ENCODE measurements at places on chromosomes 4 and X.
A peak's percentile ranks its signal among the peaks of the same experiment; 100 is the strongest.

DNA sequence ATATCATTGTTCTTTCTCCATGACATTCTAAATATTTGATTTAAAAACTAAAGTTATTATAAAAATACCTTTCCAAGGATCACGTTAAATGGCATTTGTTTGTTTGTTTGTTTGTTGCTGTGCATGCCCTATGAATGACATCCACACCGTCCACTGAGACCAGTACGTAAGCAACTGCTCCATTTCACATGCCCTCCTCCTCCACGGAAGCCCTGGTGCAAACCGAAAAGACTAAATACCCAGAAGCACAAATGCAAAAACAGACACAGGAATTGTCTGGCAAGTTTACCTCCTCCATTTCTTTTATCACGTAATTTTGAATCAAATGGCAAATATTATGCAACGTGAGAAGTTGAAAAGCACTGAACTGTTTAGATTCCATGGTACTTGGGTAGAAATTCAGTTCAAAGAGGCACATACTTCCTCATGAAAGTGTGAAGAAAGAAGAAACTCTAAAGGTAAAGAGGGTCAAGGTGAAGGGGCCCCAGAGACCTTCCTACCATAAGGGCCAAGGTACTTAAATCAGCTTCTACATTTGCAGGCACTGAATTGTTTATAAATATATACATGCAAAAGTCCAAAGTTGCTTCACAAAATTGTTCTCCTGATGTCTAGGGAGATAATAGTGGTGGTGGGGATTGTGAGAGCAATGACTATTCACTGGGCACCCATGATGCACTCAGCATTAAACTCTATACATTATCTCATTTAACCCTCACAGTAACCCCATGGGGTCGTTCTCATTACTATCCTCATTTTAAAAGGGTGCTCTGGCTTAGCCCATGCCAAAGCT lies 23.4 kb downstream of the IRF2 start:
- no peak for DNase-seq

GRCh38 chrX:21176921-21177571 lies 197.2 kb upstream of the CNKSR2 start:
- no peak for DNase-seq

DNA sequence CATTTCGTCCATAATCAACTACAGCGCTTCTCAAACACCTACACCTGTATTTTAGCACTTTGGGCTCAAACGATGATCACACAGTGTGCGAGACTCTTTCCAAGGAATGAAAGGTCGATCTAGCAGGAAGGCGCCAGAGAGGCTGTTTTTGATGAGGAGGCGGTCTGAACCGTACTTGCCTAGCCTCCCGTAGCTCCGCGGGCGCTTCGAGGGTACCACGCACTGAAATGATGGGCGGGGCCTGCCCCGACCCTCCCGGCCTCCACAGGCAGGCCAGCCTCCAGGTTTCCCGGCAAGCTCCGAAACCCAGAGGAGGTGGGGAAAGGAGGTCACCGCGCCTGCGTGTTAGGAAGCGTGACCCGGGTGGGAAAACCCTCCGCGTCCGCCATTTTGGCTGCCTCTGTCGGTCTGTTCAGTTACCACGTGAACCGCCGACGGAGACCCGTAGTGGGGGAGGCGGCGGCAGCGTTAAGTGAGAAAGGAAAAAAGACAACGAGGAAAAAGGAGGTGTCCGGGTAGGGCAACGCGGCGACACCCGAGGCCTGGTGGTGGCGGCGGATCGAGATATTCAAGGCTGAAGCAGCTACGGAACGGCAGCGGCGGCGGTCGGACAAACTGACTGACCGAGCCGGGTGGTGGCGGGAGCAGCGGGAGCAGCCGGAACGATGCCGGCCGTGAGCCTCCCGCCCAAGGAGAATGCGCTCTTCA lies at the start of gene NAA15:
Gene NAA15, plus strand, starts transcription at position 393 of the 708 bp plus-strand sequence. Its CDS starts 273 bp downstream, at position 666.
- peak; percentile 98 for DNase-seq

- no peak for DNase-seq
Measured at GRCh38 chr4:26765515-26765914, 95.1 kb upstream of the STIM2 start.

DNA sequence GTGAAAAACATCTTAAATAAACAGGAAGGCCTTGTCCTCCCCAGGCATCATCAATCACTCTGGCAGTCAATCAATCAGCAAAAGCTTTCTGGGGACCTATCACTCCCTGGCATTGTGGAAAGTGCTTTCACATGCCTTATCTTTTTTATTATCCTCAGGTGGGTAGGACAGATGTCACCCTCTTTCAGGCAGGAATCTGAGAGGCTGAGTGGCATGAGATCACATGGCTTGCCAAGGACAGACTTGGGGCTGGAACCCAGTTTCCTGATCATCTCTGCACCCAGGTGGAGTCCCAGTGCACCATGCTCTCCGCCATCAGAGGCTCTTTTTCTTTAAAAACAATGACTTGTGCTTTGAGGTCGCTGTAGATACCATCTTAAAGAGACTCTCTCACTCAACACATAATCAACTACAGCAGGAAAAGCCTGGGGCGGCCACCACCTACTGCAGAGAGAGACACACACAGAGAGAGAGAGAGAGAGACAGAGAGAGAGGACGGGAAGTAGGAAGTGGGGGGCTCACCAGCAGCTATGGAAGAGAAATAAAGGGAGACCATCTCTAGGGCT lies 282.7 kb downstream of the PTTG2 start:
- DNase-seq, result no peak

DNA sequence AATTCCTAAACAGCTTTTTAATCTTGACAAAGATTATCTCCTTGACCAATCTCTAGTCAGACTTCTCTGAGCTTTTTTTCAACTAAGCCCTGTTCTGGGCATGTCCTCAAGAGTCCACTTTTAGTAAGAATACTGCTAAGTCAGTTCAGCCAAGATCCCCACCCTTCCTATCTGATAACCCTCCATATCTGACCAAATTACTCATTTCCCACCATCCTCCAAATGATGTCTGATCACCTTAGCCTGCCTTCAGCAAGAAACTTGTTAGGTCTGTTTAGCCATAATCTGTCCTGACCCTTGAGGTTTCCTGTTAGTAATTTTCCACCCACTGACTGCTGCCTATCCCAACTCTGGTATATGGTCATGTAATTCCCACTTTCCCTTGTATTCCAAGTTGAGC lies 65.2 kb downstream of the FAM13A start:
- no peak for DNase-seq

DNA sequence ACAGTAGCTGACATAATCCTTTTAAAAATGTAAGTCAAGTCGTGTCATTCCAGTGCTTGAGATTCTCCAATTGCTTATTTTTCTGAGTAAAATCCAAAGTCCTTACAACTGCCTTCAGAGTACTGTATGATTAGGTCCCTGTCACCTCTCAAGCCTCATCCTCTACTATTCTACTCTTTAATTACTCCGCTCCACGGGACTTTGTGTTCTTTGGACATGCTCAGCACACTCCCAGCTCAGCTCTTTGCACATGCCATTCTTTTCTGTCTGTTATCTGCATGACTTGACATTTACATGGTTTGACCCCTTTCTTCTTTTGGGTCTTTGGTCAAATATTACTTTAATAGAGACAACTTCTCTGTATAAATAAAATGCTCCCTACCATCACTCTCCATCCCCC lies 15.1 kb downstream of the FAM47E start:
- no peak for DNase-seq

GRCh38 chrX:9464435-9465371 lies at the start of gene TBL1X:
TSS of gene TBL1X (plus strand) at chrX:9465058. CDS start at chrX:9653587, 188,529 bp downstream.
- peak; percentile 4 for DNase-seq

DNA sequence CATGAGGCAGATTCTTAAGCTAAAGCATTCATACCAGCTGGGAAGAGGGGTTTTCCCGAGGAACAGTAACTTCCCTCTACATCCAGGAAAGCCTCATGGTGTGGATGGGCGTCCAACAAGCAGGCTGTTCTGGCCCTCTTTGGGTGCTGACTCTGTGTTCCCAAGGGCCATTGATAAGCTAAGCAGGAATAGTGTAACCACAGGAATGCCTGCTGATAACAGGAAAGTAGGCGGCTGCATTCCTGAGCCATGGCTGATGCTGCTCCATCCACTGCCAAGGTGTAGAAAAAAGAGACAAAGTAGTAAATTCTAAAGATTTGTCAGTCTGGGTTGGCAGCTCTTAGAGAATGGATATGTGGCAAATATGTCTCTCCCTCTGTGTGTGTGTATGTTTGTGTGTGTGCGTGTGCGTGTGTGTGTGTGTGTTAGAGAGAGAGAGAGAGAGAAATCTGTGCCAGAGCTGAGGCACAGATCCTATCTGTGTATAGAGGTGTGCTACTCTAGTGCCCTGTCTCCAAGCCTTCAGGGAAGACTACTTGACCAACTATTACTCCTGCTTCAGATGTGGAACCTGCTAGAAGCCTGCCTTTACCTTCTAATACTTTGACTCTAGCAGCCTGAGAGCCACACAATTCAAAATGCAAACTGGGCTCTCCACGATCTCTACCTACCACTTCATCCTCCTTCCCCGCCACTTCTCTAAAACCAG lies 353.1 kb upstream of the NR3C2 start:
- no peak for DNase-seq

GRCh38 chr4:176791591-176792325 lies 964 bp downstream of the VEGFC start:
- no peak for DNase-seq

DNA sequence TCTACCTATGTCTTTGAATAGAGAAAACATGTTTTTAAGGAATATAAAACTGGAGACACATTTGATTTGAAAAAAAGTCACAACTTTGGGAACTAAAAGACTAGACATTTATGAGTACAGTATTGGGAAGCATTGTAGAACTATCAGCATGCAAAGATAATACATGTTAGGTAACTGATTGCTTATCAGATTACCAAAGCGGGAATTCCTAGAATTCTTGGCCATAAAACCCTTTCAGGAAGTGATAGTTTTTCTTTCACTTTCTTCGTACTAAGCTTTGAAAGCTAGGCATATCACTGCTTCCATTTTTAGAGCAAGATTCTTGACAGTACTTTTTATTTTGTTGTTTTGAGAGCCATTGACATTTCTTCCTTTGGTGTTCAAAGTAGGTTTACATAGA lies 646.6 kb upstream of the PITX2 start:
- no peak for DNase-seq

DNA sequence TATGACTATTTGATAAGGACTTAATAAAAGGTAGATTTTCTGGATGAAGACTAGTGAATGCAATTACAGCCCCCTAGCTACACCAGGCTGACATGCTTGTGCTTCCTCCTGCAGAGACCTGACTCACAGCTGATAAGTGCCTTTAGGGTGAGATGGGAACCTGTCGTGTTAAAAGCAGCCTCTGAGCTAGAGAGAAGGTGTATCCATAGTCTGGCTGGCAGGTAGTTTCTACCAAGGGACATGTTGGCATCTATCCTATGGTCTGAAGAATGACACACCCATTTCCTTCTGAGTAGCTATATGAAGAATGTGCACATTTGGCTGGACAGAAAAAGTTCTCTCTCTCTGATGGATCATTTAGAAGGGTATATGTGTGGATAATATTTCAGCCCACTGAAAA lies 64.1 kb downstream of the PARM1 start:
- DNase-seq, result no peak

DNA sequence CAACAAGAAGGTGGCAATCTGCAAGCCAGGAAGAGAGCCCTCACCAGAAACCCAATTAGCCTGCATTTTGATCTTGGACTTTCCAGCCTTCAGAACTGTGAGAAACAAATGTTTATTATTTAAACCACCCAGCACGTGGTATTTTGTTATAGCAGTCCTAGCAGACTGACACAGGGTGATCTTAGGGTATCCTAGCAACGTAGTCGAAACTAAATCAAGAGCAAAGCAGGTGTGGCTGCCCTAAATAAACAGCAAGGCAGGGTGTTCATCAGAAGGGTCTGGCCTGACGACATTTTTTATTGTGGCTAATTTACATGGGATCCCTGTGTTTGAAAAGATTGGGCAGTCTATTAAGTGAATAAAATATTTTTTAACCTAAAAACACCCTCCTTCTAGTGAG lies 198.8 kb downstream of the VEGFC start:
- DNase-seq, result no peak

DNA sequence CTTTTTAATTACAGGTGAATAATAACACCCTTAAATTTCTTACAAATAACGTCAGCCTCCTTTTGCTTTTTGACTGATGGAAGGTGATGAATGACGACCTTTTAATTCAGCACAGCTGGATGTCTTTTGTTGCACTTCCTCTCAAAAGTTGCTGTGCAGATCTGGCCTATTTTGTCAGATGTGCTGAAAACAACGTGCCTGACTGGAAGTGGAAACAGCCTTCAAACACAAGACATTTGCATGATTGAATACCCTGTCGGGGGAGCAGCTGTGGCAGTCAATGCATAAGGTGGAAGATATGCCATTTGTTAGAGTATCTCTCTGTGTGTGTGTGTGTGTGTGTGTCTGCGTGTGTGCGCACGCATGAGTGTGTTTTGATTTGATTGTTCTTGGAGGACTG lies 579.7 kb downstream of the SPRY1 start:
- DNase-seq, result no peak

DNA sequence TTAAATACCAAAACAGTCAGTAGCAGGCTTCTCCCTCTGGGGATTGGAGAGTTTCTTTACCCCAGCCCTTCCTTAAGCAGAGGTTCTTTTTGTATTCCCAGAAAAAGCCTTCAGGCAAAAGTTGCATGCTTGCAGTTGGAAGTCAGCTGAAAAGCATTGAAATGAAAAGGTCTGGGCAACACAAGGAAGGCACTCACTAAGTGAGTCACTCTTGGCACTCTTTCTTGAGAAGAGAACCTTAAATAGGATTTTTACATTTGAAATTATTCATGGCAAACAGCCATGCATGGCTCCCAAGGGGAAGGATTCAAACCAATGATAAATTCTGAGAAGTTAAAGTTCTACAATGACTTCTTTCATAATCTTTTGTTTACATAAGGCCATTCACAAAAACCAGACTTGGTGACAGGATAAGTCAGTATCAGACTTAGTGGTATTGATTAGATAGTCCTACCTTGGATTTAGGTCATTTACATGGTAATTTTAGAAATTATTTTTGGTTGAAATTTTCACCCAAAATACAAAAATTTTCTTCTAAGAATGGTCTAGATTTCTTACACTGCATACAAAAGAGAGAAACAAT lies 2068.9 kb downstream of the PCDH7 start:
- no peak for DNase-seq

GRCh38 chr4:52069571-52069970 lies 18.5 kb downstream of the SPATA18 start:
- no peak for DNase-seq

GRCh38 chrX:120468071-120468470 lies 1.0 kb downstream of the LAMP2 start:
- DNase-seq, result no peak

DNA sequence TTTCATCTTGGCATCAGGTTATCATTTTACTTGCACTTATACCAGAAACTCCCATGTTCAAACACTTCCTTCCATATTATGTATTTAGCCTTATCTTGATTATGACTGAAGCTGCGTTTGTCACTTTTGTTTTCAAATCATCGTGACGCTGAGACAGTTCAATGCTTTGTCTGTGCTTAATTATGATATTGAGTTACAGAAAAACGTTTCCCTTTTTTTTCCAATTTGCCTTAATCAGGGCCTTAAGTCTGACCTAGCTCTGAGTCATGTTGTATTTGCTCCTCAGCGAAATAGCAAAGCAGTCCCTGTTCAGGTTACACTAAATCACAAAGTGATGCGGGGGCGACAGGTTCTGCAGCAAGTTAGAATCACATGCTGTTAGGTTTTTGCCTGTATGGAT lies 254.7 kb downstream of the AFF2 start:
- no peak for DNase-seq
